ENCODE measurements at places on chromosomes 16 and 17.

DNA sequence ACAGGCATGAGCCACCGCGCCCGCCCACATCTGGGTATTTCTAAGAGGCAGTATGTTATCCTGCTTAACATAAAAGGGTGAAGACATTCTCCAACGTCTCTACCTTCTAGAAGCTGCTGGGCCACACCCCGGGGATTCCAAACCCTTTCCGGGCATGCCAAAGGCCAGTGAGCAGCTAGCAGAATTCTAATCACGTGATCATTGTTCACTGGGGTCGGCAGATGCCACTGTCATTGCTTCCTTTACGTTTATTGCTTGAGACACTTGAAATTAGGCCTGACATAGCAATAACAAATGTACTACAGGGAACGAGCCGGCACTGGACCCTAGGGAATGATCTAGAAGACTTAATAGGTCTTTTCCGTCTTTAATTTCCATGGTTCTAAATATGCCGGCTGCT, 141.2 kb upstream of the ZFHX3 start:
- DNase-seq = no peak

DNA sequence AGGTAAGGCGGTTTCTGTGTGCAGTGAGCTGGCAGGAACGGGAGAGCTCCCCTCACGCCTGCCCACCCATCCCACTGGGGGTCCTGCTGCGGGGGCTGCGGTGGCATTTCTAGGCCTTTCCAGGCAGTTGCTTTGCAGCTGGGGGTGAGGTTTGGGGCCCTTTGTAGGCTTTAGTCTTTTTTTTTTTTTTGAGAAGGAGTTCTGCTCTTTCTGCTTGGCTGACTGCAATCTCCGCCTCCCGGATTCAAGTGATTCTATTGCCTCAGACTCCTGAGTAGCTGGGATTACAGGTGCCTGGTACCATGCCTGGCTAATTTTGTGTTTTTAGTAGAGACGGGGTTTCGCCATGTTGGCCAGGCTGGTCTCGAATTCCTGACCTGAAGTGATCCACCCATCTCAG, 11.1 kb downstream of the TSC2 start:
- no peak for DNase-seq

GRCh38 chr16:8929086-8929748, 34.5 kb downstream of the USP7 start:
- DNase-seq = no peak

- no peak for DNase-seq
These were observed 28.8 kb downstream of the TMEM238L start for GRCh38 chr17:10775058-10775457.

DNA sequence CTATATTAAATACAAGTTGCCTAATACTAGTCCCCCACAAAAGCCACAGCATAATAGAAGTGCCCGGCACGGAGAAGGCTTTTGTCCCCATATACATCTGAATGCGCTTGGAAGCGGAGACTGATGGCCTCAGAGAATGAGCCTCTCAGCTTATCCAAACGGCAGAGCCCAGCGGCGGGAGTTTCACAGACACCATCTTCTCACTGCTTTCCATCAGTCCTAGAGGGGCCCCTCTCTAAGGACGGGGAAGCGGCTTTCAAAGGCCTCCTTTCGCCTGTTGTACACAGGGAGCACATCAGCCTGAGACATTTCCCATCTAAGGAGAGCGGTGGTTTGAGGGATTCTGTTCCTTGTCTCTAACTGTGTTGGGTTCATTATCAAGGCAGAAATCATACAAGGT, 16.9 kb downstream of the NXN start:
- no peak for DNase-seq

DNA sequence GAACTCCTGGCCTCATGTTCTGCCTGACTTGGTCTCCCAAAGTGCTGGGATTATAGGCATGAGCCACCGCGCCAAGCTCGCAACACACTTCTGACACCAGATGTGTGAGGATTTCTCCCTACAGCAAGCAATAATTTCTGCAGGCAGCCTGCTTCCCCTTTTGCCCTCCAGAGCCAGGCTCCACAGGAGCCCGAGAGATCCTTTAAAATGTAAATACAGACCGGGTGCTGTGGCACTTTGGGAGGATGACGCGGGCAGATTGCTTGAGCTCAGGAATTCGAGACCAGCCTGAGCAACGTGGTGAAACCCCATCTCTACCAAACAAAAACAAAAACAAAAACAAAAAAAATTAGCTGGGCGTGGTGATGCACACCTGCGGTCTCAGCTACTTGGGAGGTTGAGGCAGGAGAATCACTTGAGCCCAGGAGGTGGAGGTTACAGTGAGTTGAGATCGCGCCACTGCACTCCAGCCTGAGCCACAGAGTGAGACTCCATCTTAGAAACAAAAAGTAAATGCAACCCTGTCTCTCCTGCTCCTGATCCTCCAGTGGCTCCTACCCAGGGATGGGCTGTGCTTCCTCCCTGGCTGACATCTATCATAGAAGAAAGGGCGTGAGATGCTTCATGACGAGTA, 14.7 kb downstream of the C16orf96 start:
- DNase-seq = no peak

GRCh38 chr16:55189224-55189623, 134.8 kb upstream of the IRX6 start:
- peak; percentile 67 for DNase-seq

- no peak for DNase-seq
These were observed 531 bp upstream of the CDH8 start for GRCh38 chr16:62036802-62037135.

DNA sequence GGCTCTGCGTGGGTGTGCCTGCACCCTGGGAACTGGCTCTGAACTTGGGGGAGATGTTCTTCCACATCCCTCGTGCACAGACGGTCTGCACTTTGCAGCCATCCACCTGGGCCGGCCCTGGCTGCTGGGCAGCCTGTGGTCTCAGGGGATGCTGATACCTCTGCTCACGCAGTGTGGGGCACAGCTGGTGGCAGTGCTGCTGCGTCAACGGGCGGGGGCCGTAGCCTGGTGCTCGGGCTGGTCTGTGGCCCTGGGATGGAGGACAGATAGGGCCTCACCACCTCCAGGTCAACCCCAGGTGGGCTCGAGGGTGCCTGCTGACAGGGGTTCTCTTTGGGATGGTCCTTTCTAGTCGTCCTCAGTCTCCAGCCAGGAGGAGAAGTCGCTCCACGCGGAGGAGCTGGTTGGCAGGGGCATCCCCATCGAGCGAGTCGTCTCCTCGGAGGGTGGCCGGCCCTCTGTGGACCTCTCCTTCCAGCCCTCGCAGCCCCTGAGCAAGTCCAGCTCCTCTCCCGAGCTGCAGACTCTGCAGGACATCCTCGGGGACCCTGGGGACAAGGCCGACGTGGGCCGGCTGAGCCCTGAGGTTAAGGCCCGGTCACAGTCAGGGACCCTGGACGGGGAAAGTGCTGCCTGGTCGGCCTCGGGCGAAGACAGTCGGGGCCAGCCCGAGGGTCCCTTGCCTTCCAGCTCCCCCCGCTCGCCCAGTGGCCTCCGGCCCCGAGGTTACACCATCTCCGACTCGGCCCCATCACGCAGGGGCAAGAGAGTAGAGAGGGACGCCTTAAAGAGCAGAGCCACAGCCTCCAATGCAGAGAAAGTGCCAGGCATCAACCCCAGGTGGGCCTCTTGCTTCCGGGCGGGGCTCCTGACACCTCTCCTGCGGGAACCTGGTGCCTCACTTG, 36.3 kb downstream of the TSC2 start:
- no peak for DNase-seq

GRCh38 chr16:48014349-48015135, 141.3 kb downstream of the ABCC12 start:
- no peak for DNase-seq

- DNase-seq = no peak
These were observed 190.0 kb downstream of the C16orf95 start for GRCh38 chr16:87127061-87127765.

- no peak for DNase-seq
These were observed 714 bp downstream of the SPATA33 start for GRCh38 chr16:89658221-89658879.

- no peak for DNase-seq
These were observed 46.0 kb downstream of the CACNG1 start for GRCh38 chr17:67090341-67090740.

GRCh38 chr16:20355114-20355782, 2.7 kb upstream of the UMOD start:
- no peak for DNase-seq

DNA sequence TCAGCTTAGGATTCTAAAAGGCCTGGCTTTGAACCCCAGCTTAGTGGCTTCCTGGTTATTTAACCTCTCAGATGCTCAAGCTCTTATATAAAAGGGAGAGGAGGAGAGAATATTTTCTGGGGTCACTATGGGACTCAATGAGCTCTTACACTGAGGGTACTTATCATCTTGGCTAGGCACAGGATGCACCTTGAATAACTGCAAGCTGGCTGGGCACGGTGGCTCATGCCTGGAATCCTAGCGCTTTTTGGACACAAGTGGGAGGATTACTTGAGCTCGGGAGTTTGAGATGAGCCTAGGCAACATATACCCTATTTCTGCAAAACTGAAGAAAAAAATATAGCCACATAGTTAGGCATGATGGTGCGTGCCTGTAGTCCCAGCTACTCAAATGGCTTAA, 665.3 kb upstream of the RBFOX1 start:
- no peak for DNase-seq

DNA sequence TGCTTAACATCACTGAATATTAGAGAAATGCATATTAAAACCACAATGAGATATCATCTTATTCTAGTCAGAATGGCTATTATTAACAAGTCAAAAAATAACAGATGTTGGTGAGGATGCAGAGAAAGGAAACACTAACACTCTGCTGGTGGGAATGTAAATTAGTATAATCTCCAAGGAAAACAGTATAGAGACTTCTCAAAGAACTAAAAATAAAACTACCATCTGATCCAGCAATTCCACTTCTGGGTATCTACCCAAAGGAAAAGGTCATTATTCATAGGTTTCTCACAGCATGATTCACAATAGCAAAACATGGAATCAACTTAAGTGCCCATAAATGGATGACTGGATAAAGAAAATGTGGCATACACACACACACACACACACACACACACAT, 166.4 kb downstream of the CEP112 start:
- no peak for DNase-seq

Data from NCI-H1417 (cell line).